ENCODE measurements at places on chromosomes 13 and 19. TPM values are rescaled to one million over a fixed set of nuclear protein-coding genes. Genes with fewer than 3 reads are reported as not detected.

C19orf33 gene
- total RNA-seq: 6.7 TPM

RFX2 gene
- 1.8 TPM for total RNA-seq

C1QTNF9B gene
- not detected for total RNA-seq

CILP2 gene
- not detected for total RNA-seq

CCDC124 gene
- total RNA-seq: 29.7 TPM

FFAR3 gene
- total RNA-seq: 0.12 TPM

LACC1 gene
- 2.9 TPM for total RNA-seq

GALP gene
- not detected for total RNA-seq

ZDHHC20 gene
- 30.1 TPM for total RNA-seq

SHISA7 gene
- 0.06 TPM for total RNA-seq

GPR12 gene
- total RNA-seq: not detected

SIGLEC6 gene
- 0.16 TPM for total RNA-seq

ZNF723 gene
- not detected for total RNA-seq

RASAL3 gene
- total RNA-seq: 0.83 TPM

PSG6 gene
- not detected for total RNA-seq

TMPRSS9 gene
- 0.09 TPM for total RNA-seq

OR4F17 gene
- not detected for total RNA-seq

RDH8 gene
- not detected for total RNA-seq

PRODH2 gene
- total RNA-seq: 2.7 TPM

CEACAM16 gene
- 0.37 TPM for total RNA-seq

MBD3L2 gene
- not detected for total RNA-seq

TSSK6 gene
- total RNA-seq: 1.5 TPM

TUBB4A gene
- 1.1 TPM for total RNA-seq

IFI30 gene
- total RNA-seq: 16.6 TPM

IGFL3 gene
- total RNA-seq: not detected

ZNF480 gene
- 9.4 TPM for total RNA-seq

OR7D2 gene
- not detected for total RNA-seq

SIGLEC12 gene
- total RNA-seq: 0.12 TPM

C19orf18 gene
- 0.31 TPM for total RNA-seq

FOXA3 gene
- 20.8 TPM for total RNA-seq

CGB8 gene
- total RNA-seq: not detected

CYP4F22 gene
- total RNA-seq: not detected

Measured in pancreas (tissue), 10 donors.